Endodermal cell (in vitro differentiated cells): ENCODE measurements at places on chromosomes 3 and 15. TPM values are rescaled to one million over a fixed set of nuclear protein-coding genes. Genes with fewer than 3 reads are reported as not detected.

HTR3E gene
- total RNA-seq, result not detected in 3 replicates

TRAT1 gene
- not detected in 2 replicates for total RNA-seq

FSIP1 gene
- 0.72 and 1.7 TPM in 2 replicates for total RNA-seq

CPNE4 gene
- total RNA-seq, result 2.0 and 2.5 TPM in 2 replicates
